ENCODE measurements at places on chromosomes 2 and 18. TPM values are rescaled to one million over a fixed set of nuclear protein-coding genes. Genes with fewer than 3 reads are reported as not detected.
A peak's percentile ranks its signal among the peaks of the same experiment; 100 is the strongest.

The CCNYL1 gene
- total RNA-seq = 5.4 TPM

The SEMA4F gene
- total RNA-seq = 9.4 TPM

The ACTG2 gene
- total RNA-seq = 4.1 TPM

The DCDC2C gene
- total RNA-seq = not detected

GRCh38 chr18:54157646-54158385, 66.7 kb downstream of the MBD2 start:
- H3K27ac ChIP-seq = no peak overlapping the region
- H3K27me3 ChIP-seq = no peaks in the 10 kb centered on the region
- H3K36me3 ChIP-seq = peaks cover 8% of the 10 kb centered on the region
- H3K4me3 ChIP-seq = no peak overlapping the region

- H3K36me3 ChIP-seq = no peaks in the 10 kb centered on the region
- no peak overlapping the region for H3K4me3 ChIP-seq
- no peaks in the 10 kb centered on the region for H3K27me3 ChIP-seq
- H3K4me1 ChIP-seq = no peaks in the 10 kb centered on the region
These were observed 67.7 kb downstream of the ARHGAP28 start for GRCh38 chr18:6797171-6797570.

GRCh38 chr2:64632835-64633819, 20.6 kb downstream of the SERTAD2 start:
- H3K36me3 ChIP-seq = peaks cover 9% of the 10 kb centered on the region
- peak overlapping the region; percentile 62 for H3K27ac ChIP-seq
- no peak for DNase-seq
- peaks cover 13% of the 10 kb centered on the region for H3K4me1 ChIP-seq

DNA sequence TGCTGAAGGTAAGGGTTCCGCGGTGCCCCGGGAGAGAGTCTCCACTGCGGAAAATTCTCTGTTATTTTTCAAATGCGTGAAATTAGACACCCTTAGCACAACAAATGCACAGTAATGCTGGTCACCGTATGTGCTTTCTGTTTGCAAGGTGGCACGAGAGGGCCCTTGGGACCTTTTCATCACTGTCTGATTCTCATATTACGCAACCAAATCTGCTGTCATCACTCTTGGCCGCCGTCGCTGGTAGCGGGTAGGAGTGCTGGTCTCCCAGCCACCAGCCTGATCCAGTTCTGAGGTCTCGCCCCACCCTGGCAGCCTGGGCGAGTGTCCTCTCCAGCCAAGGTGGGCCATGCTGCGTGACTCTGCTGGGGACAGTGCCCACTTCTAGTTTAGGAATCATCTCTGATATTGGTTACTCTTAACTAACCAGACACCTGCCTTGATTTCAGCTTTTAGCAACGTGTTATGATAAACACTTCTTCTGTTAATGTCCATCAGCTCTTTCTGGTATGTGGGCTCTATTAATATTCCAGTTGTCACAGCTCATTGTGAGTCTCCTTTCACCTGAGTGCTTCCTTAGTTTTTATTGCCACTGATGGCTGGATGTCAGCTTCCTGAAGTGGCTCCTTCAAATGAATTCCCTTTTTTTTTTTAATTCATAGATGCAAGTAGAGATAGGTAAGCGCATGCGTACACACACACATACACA, 199.4 kb downstream of the GBX2 start:
- H3K27ac ChIP-seq = no peak overlapping the region
- no peak for DNase-seq
- no peaks in the 10 kb centered on the region for H3K36me3 ChIP-seq
- H3K4me1 ChIP-seq = no peaks in the 10 kb centered on the region

DNA sequence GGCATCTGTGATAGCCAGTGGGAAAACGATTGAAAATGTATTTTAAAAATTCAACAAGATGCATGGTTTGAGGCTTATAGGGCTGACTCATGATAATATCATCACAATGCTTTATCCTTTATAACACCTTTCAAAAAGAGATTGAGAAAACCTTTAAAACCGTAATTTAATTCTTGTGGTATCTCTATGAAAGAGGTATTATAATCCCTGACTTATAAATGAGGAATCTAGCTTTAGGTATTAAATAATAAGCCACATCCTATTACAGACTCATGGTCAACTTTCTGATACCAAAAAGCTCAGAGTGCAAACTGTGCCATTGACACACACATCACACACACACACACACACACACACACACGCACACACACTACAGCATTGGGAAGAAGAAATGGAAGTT, 134.6 kb upstream of the RAB12 start:
- H3K4me3 ChIP-seq = no peak overlapping the region
- H3K27ac ChIP-seq = no peak overlapping the region
- no peaks in the 10 kb centered on the region for H3K4me1 ChIP-seq
- H3K27me3 ChIP-seq = no peaks in the 10 kb centered on the region

- no peak overlapping the region for H3K27ac ChIP-seq
- H3K4me3 ChIP-seq = no peak overlapping the region
- H3K4me1 ChIP-seq = peaks cover 11% of the 10 kb centered on the region
- peak; percentile 66 for DNase-seq
- H3K27me3 ChIP-seq = no peaks in the 10 kb centered on the region
These were observed 11.0 kb downstream of the RAB11FIP5 start for GRCh38 chr2:73101626-73102256.

Data from fibroblast of lung (primary cell).